Inflammatory macrophage treated with lipopolysaccharide for 4 hours (primary cell): ENCODE measurements at places on chromosomes 2 and 18.

DNA sequence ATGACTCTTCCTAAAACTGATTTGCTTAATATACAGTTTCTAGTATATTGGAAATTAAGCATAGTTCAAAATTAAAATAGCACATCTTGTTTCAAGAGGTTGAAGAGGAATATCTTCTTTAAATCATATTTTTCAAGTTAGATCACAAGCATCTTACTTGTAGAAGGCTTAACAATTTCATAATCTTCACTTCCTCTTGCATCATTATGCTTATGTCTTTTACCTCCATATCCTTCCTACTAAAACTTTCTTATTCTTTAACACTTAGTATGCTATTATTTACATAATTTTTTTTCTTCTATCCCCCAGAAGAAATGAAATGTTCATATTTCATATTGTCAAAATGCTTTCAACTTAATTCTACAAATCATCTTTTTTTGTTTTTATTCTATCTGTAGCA, 1354.9 kb upstream of the TMEFF2 start:
- DNase-seq: peak; percentile 23

DNA sequence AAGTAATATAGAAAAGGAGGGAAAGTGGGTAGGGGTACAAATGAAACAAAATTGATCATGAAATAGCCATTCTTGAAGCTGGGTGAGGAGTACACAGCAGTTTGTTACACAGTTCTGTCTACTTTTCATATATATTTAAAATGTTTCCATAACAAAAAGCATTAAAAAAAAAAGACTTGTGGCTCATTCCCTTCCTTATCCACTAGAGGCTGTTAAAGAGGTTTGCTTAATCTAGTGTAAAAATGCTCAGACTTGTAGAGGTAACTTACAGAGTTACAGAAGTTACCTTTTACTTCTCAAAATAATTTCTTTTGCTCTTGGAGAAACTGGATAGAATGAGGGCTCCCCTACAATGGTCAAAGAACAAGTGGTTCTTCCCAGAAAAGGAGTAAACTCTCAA, 8.1 kb upstream of the WIPF1 start:
- no peak for DNase-seq

GRCh38 chr18:58682429-58683069, 11.3 kb downstream of the MALT1 start:
- peak; percentile 26 for DNase-seq

DNA sequence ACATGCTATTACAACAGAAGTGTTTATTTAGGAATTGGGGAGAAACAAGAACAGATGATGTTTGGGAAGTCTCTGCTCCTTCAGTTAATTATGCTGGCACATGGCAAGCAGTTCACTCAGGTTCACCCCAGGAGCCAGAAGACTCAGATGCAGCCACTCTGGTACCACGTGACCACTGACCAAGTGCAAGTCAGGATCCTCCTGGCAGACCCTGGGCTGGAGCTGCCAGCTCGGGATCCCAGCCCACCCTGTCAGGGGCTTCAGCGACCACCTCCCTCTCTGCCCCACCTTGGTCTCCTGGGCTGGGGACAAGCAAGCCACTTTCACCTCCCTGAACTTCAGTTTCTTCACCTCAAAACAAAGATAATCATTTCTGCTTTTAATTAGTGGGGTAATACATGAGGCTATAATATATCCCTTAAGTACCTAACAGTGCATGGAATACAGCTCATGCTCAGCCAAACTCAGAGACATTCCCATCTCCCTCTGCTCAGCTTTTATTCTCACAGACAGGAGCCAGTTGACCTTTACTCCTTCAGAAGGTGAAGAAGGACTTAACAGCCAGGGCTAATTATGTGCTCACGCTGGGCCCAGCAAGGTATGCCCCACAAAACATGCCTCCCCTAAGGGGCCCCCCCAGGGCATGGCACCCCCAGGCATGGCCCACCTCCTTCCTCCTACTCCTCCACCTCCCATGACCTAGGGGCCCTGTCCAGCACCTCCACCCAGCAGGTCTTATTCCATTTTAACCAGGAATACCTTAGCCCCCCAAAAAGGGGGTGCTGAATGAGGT, 11.8 kb downstream of the CRACDL start:
- no peak for DNase-seq

DNA sequence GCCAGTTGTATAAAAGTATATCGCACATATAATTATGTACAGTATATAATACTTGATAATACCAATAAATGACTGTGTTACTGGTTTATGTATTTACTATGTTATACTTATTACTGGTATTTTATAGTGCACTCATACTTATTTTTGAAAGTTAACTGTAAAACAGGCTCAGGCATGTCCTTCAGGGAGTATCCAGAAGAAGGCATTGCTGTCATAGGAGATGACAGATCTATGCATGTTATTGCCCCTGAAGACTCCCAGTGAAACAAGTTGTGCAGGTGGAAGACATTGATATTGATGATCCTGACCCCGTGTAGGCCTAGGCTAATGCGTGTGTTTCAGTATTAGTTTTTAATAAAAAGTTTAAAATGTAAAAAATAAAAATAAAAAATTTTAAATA, 20.3 kb upstream of the ASXL3 start:
- no peak for DNase-seq

- DNase-seq: no peak
Measured at GRCh38 chr2:95314598-95314963, 17.4 kb downstream of the KCNIP3 start.

DNA sequence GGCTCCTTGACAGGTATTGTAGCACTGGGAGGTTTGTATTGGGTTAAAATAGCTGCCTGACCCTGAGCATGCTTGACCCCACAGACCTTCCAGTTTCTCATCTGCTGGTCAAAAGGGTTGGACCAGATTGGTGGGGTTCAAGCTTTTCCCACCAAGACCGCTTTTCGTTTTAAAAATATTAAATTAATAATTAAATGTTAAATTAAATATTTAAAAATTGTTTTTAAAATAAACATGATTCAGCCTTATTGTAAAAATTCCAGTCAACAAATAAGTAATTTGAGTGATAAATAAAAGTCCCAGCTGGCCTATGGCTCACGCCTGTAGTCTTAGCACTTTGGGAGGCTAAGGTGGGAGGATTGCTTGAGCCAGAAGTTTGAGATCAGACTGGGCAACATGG, 36.6 kb upstream of the MCFD2 start:
- DNase-seq: no peak

GRCh38 chr2:37686792-37687526, 15.5 kb upstream of the CDC42EP3 start:
- no peak for DNase-seq

DNA sequence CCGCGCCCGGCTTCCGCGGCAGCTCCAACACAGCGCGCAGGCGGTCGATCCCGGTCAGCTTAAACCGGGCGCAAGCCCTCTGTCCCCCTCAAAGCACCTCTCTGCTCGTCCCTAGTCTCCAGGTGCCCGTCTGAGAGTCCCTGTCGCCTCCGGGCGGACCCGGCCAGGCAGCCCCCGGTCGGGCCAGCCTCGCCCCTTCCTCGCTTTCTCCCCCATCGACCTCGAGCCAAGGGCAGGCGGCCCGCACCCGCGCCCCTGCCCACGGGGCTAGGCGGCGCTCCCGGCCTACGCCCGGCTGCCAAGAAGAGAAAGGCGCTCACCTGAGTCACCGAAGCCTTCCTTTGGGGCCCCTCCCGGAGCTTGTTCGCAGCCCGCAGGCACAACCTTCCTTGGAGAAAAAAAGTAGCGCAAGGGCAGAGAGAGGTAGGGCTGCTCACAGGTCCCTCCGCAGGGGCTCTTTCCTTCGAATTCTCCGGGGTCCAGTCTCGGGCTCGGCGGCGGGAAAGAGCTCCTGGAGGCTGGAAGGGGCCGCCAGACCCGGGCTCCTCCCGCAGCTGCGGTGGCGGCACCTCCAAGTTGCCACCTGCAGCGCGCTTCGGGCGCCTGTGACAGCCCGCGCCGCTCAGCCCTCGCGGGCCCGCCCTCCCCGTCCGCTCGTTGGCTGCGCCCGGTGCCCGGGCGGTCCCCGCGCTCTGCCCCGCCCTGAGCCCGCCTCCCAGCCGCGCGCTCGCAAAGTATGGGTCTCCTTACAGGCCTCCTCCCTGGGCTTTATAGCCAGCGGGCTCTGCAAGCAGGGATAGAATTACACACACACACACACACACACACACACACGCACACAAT, 86.5 kb upstream of the EPB41L3 start:
- DNase-seq: peak; percentile 54

DNA sequence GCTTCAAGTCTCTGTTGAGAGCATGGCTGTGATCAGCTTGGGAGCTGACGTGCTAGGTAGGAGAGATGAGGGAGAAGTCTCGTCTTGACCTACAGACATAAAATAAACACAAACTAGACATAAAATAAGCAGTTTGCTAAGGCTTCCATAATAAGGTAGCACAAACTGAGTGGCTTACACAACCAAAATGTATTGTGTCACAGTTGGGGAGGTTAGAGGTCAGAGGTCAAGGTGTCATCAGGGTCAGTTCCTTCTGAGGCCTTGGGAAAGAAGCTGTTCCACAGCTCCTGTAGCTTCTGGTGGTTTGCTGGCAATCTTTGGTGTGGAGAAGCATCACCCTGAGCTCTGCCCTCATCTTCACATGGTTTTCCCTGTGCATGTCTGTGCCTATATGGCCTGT, 20.2 kb downstream of the DAW1 start:
- peak; percentile 16 for DNase-seq

- no peak for DNase-seq
Measured at GRCh38 chr2:360124-360523, 72.2 kb upstream of the ALKAL2 start.

- no peak for DNase-seq
Measured at GRCh38 chr18:48129621-48130082, 199.2 kb upstream of the SMAD2 start.

DNA sequence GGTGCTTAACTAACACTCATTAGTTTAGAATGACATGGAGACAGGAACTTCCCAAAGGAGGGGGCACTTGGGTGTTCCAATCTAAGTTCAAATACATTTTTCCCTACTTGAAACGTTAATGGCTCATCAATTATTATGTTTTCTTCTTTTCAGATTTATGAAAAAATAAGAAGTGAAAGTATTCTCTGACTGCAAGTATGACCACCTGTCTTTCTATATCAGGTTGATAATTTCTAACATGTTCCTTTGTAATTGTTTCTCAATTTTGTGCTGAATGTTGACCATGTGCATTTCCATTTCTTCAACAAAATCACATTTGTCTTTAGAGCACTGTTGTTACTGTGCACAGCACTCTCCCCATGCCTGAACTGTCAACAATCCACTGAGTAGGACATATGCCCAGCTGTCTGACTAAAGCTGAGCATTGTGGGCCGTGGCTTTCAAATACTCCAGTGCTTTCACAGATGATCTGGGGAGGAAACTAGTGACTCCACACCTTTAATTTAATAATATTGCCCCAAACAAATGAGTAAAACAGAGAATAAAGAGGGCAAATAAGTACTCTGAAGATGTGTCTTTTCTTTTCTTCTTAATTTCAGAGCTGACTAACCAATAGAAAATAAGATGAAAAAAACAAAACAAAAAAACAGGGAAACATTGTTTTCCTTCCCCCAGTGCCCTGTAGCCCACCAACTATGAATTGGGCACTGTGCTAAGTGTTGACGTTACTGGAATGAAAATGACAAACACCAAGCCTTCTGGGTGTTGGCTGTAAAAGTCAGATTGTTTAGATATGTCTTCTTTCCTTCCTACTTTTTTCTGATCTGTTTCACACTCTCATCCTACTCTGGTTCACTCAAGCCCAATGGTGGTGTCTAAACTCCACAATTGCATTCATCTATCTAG, 16.0 kb downstream of the LANCL1 start:
- DNase-seq: no peak

DNA sequence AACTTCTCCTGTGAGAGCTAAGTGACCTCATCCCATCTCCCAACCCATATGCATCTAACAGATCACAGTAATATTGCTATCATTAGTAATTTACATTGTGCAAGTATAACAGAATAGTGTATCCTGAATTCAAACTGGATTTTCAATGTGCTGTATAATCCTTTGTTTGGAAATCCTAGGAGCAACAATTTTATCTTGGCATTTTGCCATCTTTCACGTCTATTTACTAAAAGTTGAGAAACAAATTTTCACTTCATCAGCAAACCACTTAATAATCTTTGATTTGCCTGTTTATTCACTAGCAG, 3.8 kb downstream of the HNRNPLL start:
- DNase-seq: peak; percentile 52

- DNase-seq: no peak
Measured at GRCh38 chr2:38073211-38074057, 2.5 kb downstream of the CYP1B1 start.

GRCh38 chr2:226829721-226830631, 5.9 kb upstream of the RHBDD1 start:
- DNase-seq: no peak

DNA sequence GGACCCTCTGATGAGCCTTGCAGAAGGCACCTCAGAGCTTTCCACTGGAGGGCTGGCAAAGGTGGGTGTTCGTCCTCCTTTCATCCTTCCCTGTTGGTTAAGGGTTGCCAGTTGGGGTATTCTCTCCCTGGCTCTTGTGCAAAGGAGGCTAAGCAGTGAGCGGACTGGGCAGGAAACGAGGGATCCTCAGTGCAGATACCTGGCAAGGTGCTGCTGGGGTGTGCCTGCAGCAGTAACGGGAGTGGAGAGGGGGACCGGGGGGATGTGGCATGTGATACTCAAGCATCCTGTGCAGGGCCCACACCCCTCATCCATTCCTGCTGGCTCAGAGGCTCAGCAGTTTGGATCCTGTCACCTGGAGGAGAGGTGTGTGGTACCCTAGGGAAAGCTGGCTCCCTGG, 4.2 kb upstream of the ADCY3 start:
- DNase-seq: no peak

DNA sequence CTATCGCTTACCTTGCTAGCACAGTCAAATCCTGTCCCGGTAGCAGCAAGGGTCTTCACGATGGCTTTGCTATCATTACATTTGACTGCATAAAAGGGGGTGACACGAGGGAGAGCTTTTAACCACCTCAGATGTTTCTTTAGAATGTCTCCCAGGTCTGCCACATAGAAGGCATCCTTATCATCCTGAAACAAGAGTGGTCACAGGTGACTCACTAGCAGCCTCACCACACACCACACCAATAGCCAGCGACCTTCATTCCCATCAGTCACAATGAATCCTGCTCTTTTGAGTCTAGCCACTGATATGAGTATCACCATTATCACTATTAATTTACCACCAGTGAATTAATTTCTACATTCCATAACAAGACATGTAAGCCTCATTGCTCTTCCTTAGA, 3.7 kb downstream of the ODC1 start:
- no peak for DNase-seq

GRCh38 chr2:193409951-193410350, 1215.2 kb upstream of the TMEFF2 start:
- no peak for DNase-seq

GRCh38 chr2:134216152-134216829, 37.6 kb upstream of the MGAT5 start:
- no peak for DNase-seq

DNA sequence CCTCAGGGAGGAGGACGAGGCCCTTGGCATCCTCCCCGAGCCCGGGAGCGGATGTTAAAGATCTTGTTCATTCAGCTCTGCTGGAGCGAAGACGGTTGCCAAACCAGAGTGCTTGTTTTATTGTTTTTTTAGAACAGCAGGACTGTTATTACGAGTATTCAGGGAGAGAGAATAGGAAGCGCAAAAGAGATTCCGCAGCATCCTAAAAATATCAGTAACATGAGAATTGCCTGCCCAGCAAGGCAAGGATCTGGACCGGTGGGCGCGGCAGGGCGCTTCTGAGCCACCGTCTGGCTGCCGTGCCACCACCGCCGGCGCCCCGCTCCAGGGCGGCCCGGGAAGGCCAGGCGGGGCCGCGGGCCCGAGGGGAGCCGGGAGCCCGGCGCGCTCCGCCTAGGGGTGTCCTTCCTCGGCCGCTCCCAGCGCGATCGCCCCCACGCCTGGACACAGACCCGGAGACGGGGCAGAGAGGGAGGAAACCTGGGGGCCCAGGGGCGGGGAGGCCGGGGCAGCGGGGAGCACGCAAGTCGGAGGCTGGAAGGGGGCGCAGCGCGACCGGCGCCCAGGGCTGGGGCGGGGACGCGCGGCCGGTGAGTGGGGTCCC, 843 bp downstream of the CYS1 start:
- DNase-seq: no peak
